ENCODE measurements at places on chromosomes 7 and 10.

GRCh38 chr10:109698882-109699664, 224.2 kb downstream of the XPNPEP1 start:
- DNase-seq = no peak

GRCh38 chr10:124739986-124740368, 4.2 kb downstream of the FAM53B start:
- DNase-seq = no peak

DNA sequence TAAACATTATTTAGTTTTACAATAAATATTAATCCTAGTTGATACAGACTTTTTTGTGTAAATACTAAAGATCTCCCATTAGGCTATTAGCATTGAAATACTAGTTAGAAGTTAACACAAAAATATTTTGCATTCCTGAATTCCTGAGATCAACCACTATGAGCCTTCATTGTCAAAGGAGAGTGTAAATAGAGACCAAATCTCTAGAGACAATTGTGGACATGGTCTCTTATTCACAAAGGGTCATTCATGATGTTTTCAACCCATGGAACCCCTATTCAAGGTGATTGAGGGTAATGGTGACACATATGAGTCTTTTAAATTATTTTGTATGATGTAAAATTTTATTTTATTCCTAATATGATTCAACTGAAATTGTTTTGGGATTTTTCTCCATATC, 1454.8 kb upstream of the LRRTM3 start:
- DNase-seq = no peak

GRCh38 chr10:99370993-99371392, 41.8 kb downstream of the CNNM1 start:
- no peak for DNase-seq

DNA sequence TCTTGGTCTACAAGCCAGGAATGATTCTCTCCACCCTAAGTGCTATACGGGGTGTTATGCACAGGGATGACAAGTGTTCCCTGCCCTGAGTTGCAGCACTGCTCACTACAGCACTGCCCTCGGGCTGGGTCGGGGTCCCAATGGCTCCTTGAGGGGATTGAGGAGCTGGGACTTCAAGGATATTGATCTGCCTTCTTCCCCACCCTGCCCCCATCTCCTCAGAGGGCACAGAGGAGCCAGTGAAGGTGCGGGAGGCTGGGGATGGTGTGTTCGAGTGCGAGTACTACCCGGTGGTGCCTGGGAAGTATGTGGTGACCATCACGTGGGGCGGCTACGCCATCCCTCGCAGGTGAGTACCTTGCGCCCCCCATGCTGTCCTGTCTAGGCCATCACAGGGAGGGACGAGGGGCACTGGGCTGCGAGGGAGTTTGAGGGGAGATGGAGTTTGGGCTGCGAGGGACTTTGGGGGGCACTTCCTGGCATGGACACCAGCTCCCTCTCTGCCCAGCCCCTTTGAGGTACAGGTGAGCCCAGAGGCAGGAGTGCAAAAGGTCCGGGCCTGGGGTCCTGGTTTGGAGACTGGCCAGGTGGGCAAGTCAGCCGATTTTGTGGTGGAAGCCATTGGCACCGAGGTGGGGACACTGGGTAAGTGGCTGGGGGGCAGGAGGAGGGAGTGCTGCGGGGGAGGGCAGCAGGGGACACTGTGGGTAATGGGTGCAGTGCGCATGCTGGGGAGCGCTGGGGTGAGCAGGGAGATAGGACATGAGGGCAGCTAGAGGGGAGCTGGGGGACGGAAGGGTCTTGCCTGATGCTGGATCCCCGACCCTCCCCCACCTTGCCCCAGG, 10.3 kb downstream of the FLNC start:
- no peak for DNase-seq

DNA sequence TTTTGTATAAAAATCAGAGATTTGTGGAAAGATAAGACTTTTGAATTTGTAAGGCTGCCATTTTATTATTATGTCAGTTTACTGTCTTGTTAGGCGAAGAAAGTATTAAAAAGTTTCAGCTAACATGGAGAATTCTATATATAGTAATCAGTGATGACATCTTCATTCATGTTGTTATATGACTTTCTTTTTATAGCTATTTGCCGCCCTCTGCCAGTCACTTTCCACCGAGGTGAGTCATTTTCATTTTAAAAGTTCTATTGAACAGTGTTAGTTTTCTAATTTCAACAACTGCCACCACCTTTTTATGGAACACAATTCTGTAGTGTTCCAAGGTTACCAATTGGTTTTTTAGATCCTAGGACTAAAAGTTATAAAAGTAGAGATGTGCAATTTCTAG, 11.8 kb downstream of the CUTC start:
- no peak for DNase-seq

GRCh38 chr10:110207011-110207804, at the start of gene MXI1:
MXI1 (plus strand) TSS chr10:110207605; CDS start chr10:110207809, 204 bp downstream.
- no peak for DNase-seq

DNA sequence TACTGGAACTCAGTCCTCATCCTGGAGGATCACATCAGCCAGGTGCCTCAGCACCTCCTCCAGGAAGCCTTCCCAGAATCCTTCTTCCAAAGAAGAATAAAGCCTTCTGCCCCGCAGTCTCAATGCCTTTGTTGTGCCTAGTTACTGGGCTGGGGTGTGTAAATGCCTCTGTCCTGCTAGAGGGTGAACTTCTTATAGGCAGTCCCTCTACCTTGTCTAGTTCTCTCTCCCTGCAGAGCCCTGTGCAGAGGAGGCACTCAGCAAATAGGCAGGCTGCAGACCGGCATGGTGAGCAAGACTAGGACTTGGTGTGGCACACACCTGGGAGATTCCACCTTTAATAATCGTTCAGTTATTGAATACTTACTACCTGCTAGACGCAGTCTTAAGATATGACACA, 104.7 kb upstream of the PCBD1 start:
- DNase-seq = no peak

- no peak for DNase-seq
Measured at GRCh38 chr10:18500576-18500975, 150.8 kb downstream of the NSUN6 start.

DNA sequence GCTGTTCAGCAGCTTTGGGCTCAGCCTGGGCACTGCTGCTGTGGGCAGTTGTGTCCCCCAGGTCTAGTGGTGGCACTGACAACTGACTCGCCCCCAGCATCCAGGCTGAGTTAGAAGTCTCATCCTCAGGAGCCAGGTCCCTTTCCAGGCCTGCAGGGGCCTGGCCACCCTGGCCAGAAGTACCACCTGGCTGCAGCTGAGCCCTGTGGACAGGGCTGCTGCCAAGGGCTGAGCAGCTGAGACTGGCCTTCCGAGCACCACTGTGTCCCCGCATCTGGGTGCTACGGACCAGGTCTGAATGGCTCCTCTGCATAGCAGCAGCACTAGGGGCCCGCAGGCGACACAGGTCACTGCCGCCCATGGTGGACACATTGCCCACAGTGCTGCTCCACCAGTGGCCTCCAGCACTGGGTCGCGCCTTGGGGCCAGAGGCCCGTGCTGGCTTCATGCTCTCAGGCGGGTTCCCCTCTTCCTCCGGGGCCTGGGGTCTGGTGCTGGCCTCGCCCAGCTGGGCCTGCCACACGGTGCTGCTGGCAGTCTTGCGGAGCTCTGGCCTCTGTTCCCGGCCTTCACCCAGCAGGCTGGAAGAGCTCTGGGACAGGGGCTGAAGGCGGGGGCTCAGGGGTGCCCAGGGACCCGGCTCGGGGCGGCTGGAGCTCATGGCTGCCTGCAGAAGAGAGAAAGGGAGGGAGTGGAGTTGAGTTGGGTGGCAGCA, 6.2 kb downstream of the GPRIN2 start:
- no peak for DNase-seq

GRCh38 chr10:128051548-128051947, 74.7 kb downstream of the MKI67 start:
- no peak for DNase-seq

GRCh38 chr7:100220586-100221230, 959 bp downstream of the PVRIG start:
- DNase-seq = no peak

GRCh38 chr10:94000638-94001415, 7.1 kb downstream of the PLCE1 start:
- DNase-seq = no peak

- DNase-seq = no peak
Measured at GRCh38 chr7:128200376-128200775, 40.7 kb upstream of the LEP start.

- peak; percentile 57 for DNase-seq
Measured at GRCh38 chr7:149799397-149800168, 26.2 kb upstream of the ZNF467 start.

DNA sequence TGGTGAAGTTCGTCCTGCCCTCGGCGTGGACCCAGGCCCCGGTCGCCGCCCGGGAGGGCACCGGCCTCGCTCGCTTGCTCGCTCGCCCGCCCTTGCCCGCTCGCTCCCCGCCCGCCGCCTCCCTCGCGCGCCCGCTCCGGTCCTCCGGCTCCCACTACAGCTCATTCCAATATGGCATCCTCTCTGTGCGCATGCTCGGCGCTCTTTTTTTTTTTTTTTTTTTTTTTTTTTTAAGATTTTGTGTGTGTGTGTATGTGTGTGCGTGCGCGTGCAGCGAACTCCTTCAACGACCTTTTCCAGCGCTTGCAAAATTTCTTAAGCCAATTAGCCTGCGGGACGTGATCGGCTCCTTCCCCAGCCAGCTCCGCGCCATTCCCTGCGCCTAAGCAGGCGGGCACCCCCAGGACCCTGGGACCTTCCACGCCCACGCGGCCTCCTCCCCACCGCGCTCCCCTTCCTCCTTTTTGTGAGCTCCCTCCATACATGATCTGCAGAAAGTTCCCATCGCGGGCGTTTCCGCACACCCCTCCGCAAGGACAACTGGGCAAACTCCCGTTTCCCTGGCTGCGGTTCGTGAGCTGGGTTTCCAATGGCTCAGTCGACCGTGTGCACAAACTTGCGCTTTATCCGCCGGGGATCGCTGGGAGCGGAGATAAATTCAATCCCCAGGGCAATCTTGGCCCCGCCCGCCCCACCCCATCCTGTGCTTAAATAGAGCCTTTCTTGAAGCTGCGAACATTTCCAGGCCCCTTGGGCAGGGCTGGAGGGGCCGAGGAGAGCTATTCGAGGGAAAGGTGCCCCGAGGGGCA, at the start of gene SFMBT2:
TSS of gene SFMBT2 (minus strand) at position 173 of the 809 bp plus-strand sequence. CDS start 29,136 bp downstream, outside the sequence.
- DNase-seq = peak; percentile 56

GRCh38 chr10:61961278-61961677, 59.8 kb downstream of the ARID5B start:
- peak; percentile 15 for DNase-seq

DNA sequence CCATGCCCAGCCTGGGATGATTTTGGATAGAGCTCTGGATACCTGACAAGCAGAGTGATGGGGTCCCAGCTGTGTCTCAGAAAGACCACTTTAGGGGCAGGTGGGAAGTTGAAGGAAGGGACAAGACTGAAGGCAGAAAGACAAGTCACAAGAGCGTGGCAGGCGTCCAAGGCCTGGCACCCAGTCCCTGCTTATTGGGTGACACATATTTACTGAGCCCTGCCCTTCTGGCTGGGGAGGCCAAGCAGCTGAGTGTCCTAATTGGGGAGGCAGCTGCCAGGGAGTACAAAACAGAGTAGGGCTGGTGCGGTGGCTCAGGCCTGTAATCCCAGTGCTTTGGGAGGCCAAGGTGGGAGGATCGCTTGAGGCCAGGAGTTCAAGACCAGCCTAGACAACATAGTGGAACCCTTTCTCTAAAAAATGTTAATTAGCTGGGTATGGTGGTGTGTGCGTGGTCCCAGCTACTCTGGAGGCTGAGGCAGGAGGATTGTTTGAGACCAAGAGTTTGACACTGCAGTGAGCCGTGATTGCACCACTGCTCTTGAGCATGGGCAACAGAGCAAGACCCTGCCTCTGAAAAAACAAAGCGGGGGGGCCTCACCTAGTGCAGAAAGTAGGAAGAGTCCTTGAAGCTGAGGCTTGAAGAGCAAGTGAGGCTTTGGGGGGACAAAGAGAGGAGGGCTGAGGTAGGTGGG, 53.0 kb upstream of the GTF2I start:
- DNase-seq = no peak

DNA sequence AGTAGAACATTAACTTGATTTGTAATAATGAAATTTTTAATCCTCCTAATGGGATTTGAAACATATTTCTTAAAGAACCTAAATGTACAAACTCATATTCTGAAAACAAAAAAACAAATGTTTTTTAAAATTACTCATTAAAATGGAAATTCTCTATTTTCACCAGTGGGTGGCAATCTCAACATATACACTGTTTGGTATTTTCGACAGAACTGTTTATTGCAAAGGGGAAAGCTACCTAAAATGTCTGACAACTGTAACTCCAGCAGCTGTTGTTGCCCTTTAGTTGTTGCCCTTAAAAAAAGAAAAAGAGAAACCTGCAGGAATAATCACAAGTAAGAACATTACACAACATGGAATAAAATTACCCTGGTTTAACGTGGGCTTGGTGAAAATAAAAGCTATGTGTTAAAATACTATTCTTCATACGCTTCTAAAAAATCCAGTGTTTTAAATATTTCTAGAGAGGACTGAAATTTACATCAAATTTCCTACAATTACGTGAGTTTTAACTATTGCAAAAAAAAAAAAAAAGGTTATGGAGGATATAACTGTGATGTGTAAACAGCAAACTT, 54.5 kb downstream of the COL1A2 start:
- DNase-seq = no peak

GRCh38 chr10:23613900-23614299, 175.0 kb downstream of the OTUD1 start:
- no peak for DNase-seq

- DNase-seq = no peak
Measured at GRCh38 chr7:149822353-149822943, 15.7 kb upstream of the ZNF862 start.

DNA sequence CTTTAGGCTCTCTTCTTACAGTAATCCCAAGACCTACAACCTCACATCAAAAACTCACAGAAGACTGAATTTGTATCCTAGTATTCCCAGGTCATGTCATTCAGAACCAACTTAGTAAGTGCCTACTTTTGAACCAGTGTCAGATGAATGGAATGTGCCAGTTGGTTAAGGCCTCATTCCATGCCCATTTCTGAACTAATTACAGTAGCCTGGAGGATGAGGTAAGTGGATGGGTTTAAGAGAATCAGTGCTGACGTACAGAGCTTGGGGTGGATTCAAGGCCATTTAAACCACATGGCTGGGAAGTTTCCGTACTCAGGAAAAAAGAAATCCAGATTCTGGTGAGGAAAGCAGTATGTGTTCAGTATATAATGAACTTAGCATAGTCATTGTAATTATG, 21.9 kb upstream of the FOXP2 start:
- no peak for DNase-seq

GRCh38 chr10:96025566-96025965, 17.8 kb upstream of the CCNJ start:
- DNase-seq = no peak

DNA sequence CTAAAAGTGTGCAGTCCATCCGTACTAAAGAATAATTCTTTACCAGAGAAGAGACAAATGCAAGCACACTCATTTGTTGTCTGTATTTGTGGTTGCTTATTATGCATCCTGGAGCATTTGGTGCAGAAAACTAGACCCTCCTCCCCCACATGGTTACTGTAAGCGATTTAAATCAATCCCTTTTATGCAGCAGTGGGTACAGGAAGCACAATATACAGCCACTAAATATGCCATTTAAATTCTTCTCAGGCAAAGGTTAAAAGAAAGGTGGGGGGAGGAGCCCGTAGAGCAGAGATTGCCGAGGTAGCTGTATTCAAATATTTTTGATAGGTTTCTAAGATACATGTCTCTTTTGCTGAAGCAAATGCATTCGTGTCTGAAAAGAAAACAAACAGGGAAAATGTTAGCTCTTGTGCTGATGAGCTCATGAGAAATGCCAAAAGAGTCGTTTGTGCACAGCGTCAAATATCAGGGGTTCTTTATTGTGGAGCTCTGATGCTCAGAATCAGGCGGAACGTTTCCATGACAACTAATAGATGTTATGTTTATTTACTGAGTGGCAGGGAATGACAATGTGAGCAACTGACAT, 131.3 kb upstream of the NPVF start:
- DNase-seq = no peak

- no peak for DNase-seq
Measured at GRCh38 chr10:14625192-14625631, 149.5 kb downstream of the FAM107B start.
